ENCODE measurements at places on chromosomes 4 and X. TPM values are rescaled to one million over a fixed set of nuclear protein-coding genes. Genes with fewer than 3 reads are reported as not detected.

The ARR3 gene
- not detected for total RNA-seq

The SNX12 gene
- 65.1 TPM for total RNA-seq

The OSTC gene
- 170 TPM for total RNA-seq

The ZFP42 gene
- total RNA-seq, result under 0.01 TPM

The CSN3 gene
- not detected for total RNA-seq

The IL1RAPL1 gene
- 0.86 TPM for total RNA-seq

The PAK3 gene
- 1.4 TPM for total RNA-seq

The RNF175 gene
- 0.16 TPM for total RNA-seq

The TLL1 gene
- total RNA-seq, result not detected

The TSPAN6 gene
- total RNA-seq, result 31.8 TPM

The ZAR1 gene
- not detected for total RNA-seq

The VEGFC gene
- total RNA-seq, result 13.4 TPM

The DMRTC1B gene
- total RNA-seq, result not detected

The ARMCX4 gene
- 5.8 TPM for total RNA-seq

The MAGEC1 gene
- not detected for total RNA-seq

The GAGE1 gene
- total RNA-seq, result not detected

The AMOT gene
- total RNA-seq, result 10.7 TPM

The ARL9 gene
- 0.95 TPM for total RNA-seq

The COL4A5 gene
- total RNA-seq, result 27.0 TPM

The FUNDC1 gene
- total RNA-seq, result 7.0 TPM

The FRG2 gene
- not detected for total RNA-seq

The MAGEB1 gene
- total RNA-seq, result not detected

The GALNT7 gene
- total RNA-seq, result 9.8 TPM
